ENCODE measurements at places on chromosomes 7 and 10.

DNA sequence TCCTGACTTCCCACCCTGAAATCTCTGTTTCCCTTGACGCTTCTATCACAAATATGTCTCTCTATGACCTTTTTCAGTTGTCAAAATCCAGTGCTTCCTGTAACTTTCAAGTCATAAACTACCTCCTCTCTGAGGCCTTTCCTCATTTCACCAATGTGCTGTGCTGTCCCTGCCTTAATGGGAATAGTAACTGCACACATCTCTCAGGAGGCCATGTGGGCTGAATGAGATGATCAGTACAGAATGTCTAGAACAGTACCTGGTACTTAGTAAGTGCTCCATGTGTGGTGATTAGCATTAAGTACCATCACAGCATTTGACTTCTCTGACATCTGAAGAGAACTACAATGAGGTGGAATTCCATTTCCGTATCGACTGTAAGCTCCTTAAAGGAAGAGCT lies 588.5 kb downstream of the KCNMA1 start:
- no peak for DNase-seq

GRCh38 chr7:39271402-39271801 lies 293.7 kb downstream of the POU6F2 start:
- DNase-seq: peak; percentile 87

- no peak for DNase-seq
Observed at GRCh38 chr7:67348171-67348570, 351.5 kb downstream of the TYW1 start.

- no peak for DNase-seq
Observed at GRCh38 chr10:112536663-112537062, 89.6 kb downstream of the VTI1A start.

DNA sequence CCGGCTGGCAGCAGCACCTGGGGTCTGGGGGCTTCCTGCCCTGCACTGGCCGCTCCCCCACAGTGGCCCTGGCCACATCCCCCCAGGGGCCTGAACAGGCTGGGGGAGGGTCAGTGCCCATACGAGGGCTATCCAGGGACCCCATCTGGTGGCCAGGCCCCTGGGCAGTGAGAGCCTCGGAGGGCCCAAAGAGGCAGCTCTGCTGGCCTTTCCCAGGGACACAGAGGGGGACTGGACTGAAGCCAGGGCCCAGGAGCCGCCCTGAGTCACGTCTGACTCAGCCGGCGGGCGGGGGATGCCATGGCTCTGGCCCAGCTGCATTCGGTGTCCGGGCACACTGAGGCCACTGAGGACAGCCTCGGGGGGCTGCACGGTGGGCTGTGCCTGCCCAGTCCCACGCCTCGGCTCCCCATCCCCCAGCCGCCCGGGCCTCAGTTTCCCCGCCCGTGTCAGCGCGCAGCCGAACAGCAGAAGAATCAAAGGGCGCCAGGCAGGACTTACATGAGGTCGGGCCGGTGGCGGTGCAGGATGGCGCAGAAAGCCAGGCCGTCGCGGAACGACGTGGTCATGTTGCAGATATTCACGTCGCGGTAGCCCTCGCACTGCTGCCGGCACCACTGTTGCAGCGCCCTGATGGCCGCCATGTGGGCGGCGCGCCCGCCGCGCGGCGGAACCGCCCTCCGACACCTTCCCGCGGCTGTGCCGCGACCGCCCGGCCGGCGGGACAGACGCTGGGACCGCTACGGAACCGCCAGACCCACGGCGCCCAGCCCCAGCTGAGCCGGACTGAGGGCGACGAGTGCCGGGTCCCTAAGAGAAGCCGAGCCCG lies at the start of gene MICALL2:
Gene MICALL2 (minus strand): TSS at position 788 of the 829 bp plus-strand sequence. CDS start 144 bp downstream, at position 644.
- DNase-seq: peak; percentile 52

GRCh38 chr10:98694883-98695282 lies 248.1 kb upstream of the HPS1 start:
- DNase-seq: no peak

- DNase-seq: no peak
Observed at GRCh38 chr10:364267-364775, 229.1 kb downstream of the ZMYND11 start.

DNA sequence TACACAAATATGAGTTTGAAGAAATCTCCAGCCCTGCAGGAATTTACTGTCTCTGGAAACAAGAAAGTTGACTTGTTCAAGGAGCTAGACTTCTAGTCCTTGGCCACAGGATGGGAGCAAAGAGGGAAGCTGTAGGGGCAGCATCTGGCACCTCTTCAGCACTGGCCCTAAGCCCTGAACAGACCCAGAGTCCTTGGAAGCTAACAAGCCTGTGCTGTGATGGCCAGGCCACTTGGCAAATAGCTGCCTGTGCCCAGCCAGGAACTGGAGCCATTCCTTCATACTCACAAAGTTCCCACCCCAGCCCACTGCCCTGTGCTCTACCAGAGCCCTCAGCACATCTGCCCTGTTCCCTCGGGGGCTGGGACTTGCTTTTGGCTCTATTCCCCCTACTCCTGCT lies 9.4 kb upstream of the COL13A1 start:
- no peak for DNase-seq

DNA sequence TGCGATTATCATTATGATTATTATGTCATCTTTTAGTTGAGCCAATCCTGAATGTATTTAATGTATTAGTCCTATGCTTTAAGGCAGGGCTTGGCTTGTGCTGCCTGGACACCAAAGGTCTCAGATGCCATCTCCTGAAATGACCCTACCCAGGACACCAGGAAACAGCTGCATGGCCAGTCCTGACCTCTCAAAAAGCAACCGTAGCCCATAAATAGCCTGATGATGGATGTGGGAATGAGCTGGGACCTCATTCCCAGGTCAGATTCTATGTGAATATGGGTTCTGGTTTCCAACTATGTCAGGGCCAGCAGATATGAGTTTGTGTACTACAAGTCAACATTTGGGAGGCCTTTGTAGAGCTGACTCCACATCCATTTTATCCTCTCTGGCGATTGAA lies 438.4 kb downstream of the NRG3 start:
- no peak for DNase-seq

- no peak for DNase-seq
Observed at GRCh38 chr7:113207931-113208330, 89.6 kb upstream of the SMIM30 start.

DNA sequence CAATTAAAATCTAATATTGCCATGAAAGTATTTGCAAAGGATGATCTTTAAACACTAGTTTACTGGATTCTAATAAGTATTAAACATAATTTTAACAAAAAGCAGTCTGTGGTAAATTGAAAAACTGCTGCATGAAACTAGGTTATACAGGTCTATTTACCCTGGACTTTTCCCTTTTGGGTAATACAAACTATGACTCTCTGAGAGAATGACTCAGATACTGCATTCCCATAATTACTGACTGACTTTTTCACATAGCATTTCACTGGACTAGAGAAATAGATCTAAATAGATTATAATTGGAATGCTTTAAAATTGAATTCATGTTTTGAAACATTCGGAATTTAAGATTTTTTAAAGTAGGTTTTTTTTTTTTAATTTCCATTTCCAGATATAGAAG lies 395.7 kb downstream of the THSD7A start:
- no peak for DNase-seq

GRCh38 chr10:6171881-6172695 lies 30.6 kb upstream of the PFKFB3 start:
- no peak for DNase-seq

GRCh38 chr7:2732959-2733584 lies 45.1 kb downstream of the AMZ1 start:
- no peak for DNase-seq

DNA sequence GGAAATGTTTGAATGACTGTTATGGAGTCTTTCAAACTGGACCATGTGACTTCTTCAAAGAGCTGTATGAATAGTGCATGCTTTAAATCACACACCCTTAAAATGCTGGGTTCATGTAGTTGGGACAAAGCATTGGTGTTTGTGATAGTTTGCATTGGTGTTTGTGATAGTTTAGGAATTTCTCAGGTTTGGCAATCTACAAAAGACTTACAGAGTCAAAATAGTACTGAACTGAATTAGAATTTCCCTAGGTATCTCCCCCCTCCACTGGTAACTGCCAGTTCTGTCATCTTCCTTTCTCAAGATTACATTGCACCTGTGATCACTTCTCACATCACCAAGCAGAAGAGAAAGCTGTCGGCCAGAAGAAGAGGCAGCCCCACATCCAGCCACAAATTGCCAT lies 261.1 kb downstream of the GATA3 start:
- no peak for DNase-seq

GRCh38 chr10:131546086-131546810 lies 234.7 kb upstream of the TCERG1L start:
- DNase-seq: no peak

DNA sequence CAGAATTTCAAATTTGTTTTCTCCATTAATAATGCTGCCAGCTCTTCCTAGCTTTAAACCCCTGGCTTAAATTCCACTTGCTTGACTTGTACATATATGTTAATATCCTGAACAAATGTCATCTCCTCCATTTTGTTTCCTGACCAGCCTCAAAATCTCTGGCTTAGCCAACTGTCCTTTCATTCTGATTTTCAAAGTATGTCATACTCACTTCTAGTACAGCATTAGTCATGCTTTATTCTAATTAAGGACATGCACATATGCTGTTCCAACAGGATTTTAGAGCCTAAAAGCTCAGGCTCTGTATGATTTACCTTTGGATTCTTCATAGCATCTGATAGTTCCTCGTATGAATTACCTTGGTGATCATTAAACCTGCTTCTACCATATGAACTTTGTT lies 158.3 kb downstream of the ZNF438 start:
- no peak for DNase-seq

DNA sequence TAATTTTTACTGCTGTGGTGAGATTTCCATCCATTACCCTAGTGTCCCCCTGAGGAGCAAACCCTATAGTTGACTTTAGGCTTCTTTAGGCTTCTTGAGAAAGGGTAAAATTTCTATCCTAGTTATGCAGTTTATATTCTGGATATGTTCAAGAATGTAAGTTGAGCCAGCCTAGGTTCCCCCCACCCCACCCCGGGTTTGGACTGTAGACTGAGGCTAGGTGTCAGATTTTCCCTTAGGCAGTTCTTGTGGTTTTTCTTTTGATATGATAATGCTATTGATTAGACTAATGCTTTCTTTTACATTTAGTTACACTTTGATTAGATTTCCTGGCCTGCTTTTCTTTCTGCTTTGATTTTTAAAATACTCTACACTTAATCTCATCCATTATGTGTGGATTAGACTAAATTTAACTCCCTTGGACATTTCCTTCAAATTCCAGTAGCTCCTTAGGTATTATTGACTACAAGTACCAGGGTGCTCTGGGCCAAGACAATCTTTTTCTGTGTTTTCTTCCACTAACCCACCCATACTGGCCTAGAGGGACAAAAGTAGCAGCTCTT lies 37.7 kb downstream of the NRF1 start:
- DNase-seq: no peak

DNA sequence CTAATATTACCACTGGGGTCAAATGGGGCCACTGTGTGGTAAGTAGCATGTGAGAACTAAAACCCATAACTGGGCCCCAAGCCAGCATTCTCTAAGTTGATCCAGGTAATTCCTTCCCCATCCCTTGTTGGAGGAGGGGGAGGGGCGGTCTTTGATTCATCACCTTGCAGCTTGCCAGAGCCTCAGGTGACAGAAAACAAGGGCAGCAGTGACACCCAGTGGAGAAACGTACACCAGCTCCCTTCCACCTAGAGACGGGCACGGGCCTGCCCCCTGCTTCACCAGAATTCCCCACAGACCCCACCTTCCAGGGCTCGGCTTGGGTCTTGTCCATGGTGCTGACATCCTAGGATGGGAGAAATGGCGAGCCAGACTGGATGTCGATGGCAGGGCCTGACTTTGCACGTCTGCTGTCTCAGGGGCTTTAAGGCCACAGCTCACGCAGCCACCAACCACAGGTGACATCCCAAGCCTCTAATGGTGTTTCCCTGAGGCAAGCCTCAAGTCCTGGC lies 102.0 kb downstream of the STRA8 start:
- DNase-seq: peak; percentile 87

DNA sequence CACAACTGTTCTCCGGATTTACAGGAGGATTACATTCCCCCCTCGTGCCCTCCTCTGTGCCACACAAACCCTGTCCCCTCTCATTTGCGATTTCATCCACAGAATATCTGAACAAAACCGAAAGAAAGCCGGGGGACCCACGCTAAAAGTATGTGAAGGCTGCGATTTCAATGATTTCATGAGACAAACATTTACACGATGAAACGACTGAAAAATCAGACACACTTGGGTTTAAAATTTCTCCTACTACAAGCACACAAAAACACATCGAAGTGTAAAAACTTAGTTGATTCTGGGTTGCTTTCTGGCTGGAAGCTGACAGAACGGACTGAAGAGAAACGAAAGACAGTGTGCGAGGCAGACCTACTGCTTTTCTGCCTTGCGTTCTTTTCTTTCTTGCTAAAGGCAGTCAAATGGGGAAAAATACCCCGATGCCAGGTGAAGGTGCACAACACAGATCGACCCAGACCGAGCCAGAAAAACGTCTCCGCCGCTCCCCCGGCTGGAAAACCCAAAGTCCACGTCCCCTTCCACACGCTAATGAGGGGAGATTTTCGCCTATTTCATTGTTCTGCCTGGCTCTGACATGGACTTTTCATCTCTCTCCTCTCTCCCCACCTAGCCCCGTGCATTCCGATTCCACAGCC lies 1.2 kb downstream of the HIPK2 start:
- peak; percentile 77 for DNase-seq

DNA sequence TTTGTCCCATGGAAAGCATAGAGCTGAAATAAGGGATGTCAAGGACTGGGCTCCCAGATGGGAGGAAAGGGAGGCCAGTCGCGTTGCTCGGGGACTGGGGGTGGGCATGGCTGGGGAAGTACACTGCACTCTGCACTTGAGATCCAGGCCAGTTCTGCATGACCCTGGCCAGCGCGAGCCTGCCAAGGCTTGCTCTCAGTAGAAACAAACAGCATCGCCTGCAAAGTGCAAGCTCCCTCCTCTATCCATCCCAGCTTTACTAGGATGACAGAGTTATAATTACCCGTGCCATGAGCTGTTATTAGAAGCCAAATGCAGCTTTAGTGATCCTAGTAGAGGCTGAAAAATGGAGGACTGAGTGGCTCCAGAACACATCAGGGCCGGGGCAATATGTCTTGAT lies 43.9 kb upstream of the PDCD4 start:
- no peak for DNase-seq

DNA sequence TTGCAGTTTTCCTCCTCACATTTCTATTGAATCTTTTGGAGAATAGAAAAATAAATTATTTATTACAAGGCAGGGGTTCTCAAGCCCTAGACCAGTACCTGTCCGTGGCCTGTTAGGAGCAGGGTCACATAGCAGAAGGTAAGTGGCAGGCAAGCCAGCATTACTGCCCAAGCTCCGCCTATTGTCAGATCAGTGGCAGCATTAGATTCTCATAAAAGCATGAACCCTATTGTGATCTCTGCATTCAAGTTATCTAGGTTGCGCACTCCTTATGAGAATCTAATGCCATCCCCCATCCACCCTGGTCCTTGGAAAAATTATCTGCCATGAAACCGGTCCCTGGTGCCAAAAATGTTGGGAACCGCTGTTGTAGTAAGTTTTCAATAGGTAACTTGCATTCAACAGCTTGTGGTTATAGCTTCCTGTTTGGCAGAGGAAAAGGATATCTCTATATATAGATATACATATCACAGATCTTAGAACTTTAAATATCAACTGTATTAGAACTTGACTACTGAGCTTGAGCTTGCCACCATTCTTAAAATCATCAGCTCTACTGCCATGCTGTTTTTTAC lies 165.1 kb downstream of the AHR start:
- no peak for DNase-seq

- DNase-seq: no peak
Observed at GRCh38 chr10:92387289-92387940, 96.4 kb downstream of the MARCHF5 start.

Data from NCI-H1092 treated with DMSO at 0.1 percent for 48 hours (cell line).